CD4-positive, alpha-beta memory T cell (primary cell): ENCODE measurements at places on chromosomes 11 and 22.

DNA sequence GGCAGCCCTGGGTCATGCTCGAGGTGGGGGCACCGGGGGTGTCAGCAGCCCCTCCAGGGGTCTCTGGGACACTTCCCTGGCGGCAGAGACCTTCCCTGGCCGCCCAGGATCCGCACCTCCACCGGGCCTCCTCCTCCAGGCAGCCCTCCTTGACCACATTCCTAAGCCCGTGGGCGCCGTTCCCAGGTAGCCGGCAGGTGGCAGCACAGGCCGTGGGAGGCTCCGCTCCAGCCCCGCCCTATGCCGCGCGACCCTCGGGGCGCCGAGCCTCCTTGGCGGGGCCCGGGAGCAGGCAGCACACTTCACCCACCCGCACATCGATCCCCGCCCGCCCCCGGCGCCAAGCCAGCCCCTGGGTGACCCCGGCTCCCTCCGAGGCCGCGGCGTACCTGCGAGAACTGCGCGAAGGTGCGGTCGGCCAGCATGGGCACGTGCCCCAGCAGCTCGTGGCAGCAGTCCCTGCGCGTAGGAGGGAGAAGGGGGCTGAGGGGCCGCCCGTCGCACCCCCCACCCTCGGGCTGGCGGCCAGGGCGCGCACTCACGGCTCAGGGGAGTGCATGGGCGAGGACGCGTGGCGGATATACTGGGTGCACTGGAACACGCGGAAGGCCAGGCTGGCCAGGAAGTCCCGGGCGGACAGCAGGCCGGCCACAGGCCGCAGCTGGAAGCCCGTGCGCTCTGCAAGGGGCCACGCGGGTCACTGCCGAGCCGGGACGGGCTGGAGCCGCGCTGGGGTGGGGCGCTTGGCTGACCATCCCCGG, 5.3 kb upstream of the INS start:
- no peak for DNase-seq

DNA sequence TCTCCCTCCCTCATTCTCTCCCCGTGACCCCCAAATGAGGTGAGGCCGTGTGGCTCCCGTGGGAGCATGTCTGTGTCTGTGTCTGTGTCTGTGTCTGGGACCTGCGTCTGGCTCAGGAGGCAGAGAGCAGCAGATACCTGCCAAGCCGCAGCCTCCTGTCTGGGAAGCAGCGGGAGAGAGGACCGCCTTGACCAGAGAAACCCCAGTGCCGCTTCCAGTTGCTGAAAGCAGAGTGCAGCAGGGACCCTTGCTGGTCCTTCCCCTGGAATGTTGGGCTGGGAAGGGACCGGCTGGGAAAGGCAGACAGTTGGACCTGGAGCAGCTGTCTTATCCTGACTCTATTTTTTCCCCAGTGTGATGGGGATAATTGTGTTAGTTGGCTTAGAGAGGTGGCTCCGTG, 525 bp downstream of the CSDC2 start:
- DNase-seq: no peak

DNA sequence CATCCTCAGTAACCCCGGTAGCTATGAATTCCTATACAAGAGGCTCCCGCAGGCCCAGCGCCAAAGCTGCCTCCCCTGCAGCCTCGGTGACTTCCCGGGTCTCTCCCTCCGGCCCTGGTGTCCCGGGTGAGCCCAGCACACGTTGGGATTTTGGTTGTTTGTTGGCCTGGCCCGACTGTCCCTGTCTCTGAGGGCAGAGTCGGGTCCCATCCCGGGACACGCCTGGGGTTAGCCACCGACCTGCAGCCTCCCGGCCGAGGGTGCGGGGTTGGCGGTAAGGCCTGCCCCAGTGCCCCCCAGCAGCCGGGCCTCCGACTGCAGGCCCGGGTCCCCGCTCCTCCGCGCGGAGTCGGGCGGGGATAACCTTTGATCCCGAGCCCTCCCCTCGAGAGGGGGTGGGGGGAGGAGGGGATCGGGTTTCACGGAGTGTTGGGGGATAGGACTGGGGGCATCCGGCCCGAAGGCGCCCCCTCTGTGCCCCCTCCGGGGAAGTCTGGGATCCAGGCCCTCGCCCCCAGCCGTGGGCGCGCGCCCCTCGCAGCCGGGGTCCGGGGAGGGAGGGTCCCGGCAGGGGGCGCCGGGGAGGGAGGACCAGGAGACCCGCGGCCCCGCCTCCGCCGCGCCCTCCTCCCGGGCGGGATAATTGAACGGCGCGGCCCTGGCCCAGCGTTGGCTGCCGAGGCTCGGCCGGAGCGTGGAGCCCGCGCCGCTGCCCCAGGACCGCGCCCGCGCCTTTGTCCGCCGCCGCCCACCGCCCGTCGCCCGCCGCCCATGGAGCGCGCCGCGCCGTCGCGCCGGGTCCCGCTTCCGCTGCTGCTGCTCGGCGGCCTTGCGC, at the start of gene FBLN1:
TSS of gene FBLN1 (plus strand) at position 669 of the 835 bp plus-strand sequence. CDS start at position 772, 103 bp downstream.
- DNase-seq: no peak

DNA sequence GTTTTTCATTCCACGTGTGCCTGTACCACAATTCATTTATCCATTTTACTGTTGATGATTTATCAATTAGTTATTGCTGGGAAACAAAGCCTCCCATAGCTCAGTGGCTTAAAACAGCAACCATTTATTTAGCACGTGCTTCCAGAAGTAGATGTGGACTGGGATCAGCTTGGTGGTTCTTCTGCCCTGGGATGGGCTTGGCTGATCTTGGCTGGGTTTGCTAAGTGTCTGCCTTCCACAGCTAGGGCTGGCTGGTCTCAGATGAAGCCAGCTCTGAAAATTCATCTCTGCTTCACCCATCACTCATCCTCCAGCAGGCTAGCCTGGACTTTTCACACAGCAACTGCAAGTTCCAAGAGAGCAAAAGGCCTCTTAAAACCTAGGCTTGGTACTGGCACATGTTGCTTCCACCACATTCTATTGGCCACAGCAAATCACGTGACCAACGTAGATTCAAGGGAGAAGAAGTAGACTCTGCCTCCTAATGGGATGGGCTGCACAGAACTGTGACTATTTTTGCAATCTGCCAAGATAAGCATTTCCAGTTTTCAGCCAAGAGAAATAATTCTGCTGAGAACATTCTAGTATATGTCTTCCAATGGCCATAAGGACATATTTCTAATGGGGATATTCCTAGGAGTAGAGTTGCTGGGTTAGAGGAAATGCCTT, 124.9 kb downstream of the MN1 start:
- no peak for DNase-seq

- DNase-seq: no peak
Observed at GRCh38 chr22:30247561-30247960, 1.0 kb upstream of the LIF start.

- DNase-seq: no peak
Observed at GRCh38 chr11:20064961-20065405, 95.3 kb downstream of the DBX1 start.

DNA sequence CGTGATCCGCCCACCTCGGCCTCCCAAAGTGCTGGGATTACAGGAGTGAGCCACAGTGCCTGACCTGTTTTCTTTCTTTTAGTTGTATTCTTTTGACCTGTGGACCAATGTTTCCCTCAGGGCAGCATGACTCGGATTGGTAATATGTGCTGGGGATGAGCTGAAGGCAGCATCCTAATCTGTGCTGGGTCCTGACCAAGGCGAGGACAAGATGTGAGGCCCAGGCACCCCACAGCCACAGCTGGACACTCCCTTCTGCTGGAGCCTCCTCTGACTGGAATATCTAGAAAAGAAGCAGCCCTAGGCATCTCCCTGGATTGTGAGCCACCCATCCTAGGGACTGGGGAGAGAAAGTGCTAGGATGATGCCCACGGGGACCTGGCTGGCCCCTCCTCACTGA, 105.4 kb downstream of the PDE2A start:
- no peak for DNase-seq

DNA sequence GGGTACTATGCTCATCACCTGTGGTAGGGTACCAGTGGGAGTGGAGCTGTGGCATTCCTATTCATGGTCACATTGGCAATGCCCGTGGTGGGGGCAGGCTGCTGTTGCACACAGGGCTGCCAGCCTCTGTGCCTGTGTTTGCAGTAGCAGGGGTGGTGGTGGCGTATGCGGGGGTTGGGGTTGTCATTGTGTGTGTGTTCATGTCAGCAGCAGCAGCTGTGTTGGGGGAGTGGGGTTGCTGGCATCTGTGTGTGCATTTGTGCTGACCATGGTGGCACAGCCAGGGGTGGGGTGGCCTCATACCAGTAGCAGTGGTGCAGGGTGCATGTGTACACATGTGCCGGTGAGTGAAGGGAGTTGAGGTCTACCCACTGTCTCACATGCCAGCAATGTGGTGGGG, 34.4 kb downstream of the TMEM225 start:
- DNase-seq: no peak
